ENCODE measurements at places on chromosomes 2 and 18. TPM values are rescaled to one million over a fixed set of nuclear protein-coding genes. Genes with fewer than 3 reads are reported as not detected.

FAM237A gene
- not detected for total RNA-seq

ATP5F1A gene
- 456 TPM for total RNA-seq

ITGAV gene
- 8.7 TPM for total RNA-seq

GRCh38 chr2:115520727-115521126, 1078.3 kb downstream of the DPP10 start:
- no peak for DNase-seq

GRCh38 chr2:232876978-232877441, 6.9 kb downstream of the SNORC start:
- no peak for DNase-seq

DNA sequence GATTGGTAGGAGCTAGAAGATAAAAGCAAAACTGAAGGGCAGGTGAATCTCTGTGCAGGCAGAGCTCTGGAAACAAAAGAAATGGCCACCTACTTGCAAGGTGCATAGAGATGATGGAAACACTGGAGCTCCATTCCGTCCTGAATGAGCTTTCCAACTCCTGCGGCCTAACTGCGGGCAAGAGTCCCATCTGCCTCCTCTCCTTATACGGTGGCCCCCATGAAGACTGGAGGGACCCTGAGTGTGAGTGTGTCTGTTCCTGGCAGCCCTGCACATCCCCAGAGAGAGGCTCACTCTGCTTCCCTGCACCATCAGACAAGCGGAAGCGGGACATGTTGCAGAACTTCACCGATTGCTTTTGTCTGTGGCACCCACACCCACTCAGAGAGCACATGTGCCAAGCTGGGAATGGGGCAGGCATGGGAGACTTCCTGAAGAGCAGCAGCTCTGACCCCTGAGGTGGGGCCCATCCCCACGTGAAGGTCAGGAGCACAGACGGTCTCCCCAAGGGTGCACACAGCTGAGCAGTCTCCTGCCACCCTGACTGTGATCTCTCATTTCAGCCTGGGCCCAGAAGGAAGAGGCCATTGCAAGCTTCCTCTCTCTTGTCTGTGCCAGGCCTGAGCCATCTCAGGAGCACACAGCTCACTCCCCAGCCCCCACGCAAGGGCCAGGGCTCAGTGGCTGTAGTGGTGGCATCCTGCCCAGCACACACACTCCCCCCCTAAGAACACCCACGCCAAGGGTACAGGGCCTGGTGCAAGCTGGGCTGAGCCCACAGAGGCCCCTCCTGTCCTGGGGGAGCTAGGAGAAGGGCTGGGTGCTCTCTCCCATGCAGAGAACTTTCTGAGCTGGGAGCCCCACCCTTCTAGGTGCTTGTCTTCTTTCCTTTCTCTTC, 75.3 kb downstream of the STPG4 start:
- DNase-seq: no peak

DNA sequence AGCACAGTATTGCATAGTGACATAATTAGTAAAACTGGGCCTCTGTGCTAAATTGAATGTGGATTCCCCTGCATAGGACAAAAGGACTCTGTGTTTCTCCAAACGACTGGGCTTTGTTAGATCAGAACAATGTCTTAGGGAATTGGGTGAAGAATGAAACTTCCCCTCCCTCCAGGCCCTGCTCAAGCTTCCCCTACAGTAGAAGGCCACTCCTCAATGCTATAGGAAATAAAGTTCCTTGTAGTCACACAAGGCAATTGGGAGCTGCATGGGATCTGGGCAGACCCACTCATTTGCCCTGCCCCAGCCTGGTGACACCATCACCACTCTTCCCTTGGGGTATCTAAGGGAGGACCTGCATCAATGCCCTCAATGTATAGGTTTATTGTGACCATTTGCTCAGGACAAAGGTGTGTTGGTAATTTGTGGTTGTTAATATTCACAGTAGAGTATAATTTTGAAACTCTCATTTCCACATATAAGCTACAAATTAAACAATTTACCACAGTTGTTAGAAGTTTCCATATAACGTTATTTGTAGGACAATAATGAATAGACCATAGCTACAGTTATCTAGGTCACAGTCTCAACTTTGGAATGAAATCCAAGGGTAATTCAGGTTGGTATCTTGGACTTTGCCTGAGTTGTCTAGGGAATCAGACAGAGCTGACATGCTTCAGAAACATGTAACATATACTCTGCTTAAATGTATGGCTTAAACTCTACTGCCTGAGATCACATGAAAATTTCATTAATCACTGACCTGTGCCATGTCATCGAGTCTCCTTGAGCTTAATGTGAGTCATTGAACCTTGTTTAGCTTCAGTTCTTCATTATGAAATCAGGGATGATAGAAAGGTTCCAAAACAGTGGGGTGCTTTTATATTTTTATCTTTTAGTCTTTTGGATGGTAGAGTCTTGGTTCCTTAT, 64.8 kb upstream of the DARS1 start:
- no peak for DNase-seq

- no peak for DNase-seq
These were observed 10.9 kb downstream of the TRIP12 start for GRCh38 chr2:229910832-229911412.

DNA sequence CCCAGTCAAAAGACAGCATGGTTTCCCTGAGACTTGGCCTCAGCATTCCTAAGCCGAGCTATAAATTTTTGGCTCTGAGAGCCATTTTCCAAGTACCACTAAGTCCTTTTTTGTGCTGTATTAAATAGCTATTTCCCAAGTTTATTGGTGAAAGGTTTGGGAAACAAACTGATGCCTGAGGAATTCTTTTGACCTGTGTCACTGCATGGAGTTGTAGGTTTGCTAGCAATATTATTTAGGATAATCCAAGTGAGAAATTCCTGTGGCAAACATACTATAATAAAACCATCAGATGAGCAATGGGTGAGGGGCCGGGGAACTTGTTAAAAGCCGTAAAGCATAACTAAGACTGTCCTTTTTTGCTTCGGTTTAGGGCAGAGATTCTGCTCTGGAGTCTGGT, 28.4 kb downstream of the ARHGAP28 start:
- DNase-seq: no peak

DNA sequence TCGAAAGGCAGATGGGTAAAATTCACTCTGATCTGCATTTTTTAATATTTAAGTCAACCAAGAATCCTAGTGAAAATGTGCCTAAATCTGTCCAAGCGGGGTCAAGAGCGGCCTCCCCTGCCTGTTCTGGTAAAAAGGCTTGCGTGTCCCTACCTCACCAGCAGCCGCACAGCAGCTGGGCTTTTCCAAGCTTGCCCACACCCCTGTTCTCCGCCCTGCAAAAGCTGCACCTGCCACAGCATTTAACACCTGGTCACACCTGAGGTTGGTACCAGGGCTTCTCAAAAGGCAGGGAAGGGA, 25.8 kb upstream of the TMEM182 start:
- DNase-seq: no peak

GRCh38 chr2:58186501-58186900, 54.6 kb downstream of the FANCL start:
- no peak for DNase-seq

DNA sequence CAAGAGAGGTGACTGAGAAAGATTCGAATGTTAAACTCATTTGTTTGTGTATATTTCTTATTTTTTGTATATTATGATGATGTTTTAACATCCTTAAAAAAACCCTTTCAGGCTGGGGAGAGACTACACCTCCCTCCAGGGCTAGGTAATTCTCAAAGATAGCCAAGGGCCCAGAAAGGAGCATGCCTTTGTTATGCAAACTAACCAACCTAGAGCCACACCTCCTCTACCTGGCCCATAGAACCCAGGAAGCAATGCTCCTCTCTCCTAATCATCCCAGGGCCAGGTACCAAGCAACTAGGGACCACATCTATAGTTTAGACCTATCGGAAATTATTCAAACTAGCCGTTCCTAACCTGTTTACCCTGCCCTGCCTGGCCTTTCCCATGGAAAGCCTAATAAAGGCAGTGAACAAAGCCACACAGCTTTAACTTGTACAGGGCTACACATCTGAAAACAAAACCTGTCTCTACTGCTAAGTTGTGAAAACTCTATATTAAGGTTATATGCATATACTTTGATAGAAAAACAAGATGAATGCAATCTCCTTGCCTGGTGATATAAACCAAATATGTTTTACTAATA, 79.7 kb downstream of the COLEC12 start:
- no peak for DNase-seq

GRCh38 chr2:172297531-172297930, 129.9 kb upstream of the ITGA6 start:
- no peak for DNase-seq

All from CD8-positive, alpha-beta memory T cell (primary cell).